ENCODE measurements at places on chromosomes 16 and 17.

DNA sequence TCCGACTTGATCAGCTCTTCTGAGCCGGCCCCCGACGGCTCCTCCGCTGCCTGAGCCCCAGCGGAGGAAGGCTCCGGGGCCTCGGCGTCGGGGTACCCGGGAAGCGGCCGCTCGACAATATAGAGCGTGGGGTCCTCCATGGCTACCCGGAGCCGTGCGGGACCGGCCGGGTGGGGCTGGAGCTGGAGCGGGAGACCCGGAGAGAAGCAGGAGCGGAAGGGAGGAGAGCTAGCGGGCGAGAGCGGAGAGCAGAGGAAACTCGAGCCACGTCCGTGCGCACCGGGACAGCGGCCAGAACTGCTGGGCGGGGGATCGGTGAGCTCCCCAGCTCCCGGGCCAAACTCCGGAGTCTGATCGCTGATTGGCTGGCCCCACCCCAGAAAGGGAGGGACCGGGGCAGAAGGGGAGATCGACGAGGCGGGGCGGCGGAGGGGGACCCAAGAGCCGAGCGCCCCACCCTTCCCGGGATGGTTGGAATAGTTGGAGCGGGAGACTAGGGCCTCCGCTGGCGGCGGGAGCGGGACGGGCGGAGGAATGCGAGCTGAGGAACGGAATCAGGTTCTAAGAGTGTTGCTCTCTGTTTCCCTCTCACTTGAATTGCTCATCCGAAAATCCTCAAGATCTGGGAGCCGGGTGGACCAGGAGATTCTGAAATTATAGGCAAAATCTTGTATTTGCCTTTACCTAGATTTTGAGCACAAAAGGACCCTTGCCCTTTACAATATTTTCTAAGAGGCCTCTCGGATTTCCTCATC lies at the start of gene CAVIN1:
Gene CAVIN1 (minus strand): TSS at position 299 of the 755 bp plus-strand sequence. CDS start 159 bp downstream, at position 140.
- peak; percentile 95 for DNase-seq

GRCh38 chr17:8287651-8288335 lies 677 bp upstream of the RANGRF start:
- no peak for DNase-seq

DNA sequence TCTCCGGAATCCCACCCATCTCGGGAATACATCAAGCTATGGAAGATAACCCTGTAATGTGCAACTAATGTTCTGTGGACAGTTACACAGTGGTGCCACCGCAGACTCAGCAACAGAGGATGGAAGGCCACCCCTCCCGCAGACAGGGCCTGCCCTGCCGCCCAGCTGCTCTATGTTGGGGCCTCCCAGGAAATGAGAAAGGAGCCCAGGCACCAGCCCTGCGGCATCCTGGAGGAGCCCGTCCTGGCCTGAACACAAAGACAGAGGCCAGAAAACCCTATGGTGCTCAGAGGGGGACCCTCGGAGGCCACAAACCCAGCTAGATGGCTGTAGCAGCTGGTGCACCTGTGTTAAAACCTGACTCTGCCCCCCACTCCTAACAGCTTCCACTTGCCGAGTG lies 216.1 kb upstream of the RPL38 start:
- no peak for DNase-seq

- DNase-seq, result peak; percentile 64
Measured at GRCh38 chr16:80260906-80261311, 279.9 kb upstream of the DYNLRB2 start.

- DNase-seq, result no peak
Measured at GRCh38 chr16:70724146-70725023, 38.5 kb upstream of the MTSS2 start.

DNA sequence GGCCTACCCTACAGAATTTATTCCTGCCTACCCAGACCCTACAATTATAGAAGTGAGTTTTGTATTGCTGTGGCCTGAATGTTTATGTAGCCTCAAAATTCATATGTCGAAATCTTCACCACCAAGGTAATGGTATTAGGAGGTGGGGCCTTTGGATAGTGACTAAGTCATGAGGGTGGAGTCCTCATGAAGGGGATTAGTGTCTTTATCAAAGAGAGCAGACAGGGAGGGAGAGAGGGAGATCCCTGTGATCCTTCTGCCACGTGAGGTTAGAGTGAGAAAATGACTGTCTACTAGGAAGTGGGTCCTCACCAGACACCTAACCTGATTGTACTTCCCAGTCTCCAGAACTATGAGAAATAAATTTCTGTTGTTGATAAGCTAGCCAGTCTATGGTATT lies 981 bp upstream of the DUXB start:
- peak; percentile 7 for DNase-seq

DNA sequence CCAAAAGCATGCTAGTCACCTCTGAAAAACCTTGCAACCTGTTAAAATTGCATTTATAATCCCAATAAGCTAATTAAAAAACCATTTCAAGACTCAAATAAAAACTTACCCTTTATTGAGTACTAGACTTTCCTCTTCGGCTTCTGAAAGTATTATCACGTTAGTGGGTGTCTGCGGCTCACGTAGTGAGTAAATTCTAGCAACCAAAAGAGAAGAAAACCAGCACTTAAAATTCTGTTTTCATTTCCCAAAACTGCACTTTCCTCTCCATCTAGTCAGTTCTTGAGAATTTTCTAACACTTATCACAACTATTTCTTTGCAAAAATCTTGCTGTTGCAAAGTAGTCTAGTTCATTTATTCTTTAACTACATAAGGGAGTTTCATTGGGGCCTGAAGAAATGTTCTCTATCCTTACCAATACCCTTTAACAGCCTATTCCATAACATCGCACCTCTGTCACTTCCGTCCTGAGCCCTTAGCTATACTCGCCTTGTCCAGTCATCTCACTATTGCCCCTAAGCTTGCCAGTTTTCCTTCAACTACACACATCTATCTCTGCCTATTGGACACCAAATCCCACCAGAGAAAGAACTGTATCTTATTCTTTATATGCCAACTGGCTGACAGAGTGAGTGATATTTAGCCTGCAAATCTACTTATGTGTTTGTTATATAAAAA lies 8.7 kb downstream of the NUP88 start:
- DNase-seq, result no peak

DNA sequence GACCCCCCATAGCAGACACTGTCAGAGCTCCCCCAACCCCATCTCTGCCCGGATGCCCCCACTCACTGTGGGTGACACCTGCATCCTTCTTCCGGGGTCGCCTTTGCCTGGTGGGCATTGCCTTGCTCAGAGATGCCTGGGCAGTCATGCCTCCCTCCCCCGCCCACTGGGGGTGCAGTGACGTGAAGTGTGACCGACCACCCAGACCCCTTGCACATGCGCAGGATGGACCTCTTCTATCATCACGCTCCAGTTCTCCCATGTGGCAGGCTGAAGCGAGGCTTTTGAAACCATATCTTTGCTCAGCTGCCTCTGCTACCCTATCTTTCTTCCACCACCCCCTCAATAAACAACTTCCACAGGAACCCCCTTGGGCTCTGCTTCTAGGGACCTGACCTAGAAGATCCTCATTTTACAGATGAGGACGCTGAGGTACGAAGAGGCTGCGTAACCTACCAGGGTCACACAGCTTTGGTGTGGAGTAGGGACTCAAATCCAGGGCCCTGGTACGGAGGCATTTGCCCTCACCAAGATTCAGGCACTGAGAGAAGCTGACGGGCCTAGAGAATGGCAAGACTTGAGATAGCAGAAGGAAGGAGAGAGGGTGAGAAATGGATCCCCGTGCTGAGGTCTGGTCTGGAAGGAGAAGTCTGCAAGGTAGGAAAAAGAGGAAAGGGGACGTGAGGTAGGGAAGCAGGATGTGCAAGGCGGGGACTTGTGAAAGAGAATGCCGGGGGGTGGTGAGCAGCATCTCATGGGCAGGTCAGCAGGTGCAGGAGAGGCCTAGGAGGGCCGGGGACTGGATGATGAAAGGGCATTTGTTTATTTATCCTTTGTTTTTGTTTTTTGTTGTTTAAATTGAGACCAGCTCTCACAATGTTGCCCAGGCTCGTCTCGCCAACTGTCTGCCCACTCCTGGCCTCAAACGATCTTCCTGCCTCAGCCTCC lies 14.4 kb downstream of the NLRC5 start:
- DNase-seq, result no peak

- DNase-seq, result no peak
Measured at GRCh38 chr17:2701996-2702741, 9.4 kb downstream of the CLUH start.

GRCh38 chr16:12260647-12261262 lies 284.2 kb downstream of the SNX29 start:
- DNase-seq, result peak; percentile 70

- no peak for DNase-seq
Measured at GRCh38 chr16:4648917-4649316, 24.3 kb downstream of the MGRN1 start.

DNA sequence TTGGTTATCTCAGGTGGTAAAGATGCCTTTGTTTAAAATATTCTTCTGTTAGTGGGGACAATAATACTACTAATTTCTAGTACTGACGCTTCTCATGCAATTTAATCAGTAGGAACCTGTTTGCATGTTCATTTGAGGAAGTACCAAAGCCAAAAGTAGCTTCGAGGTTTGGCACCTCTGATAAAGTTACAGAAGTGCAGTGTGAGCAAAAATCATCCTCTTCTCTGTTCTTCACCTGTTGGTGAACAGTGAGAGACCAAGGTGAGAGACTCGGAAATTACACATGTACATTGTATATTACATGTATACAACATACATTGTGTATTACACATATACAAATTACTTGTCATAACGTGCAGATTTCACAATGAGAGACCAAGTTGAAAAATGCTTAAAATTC lies 404.6 kb downstream of the MAF start:
- no peak for DNase-seq

DNA sequence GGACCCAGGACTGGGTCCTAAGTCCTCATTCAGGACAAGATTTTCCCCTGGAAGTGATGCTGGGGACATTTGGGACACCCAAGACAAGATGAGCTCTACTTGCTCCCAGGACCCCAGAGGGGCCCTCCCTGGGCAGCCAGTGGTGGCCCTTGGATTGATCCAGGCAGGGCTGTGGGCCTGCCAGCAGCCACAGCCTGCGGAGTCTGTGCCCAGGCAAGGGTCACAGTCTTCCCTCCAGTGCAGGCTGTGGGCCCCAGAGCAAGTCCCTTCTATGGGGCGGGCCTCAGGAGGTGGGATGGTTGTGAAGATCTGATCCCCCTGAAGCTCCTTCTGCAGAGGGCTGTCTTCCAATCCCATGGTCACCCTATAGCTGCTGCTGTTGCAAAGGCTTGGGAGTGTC lies 12.6 kb downstream of the CA7 start:
- no peak for DNase-seq

DNA sequence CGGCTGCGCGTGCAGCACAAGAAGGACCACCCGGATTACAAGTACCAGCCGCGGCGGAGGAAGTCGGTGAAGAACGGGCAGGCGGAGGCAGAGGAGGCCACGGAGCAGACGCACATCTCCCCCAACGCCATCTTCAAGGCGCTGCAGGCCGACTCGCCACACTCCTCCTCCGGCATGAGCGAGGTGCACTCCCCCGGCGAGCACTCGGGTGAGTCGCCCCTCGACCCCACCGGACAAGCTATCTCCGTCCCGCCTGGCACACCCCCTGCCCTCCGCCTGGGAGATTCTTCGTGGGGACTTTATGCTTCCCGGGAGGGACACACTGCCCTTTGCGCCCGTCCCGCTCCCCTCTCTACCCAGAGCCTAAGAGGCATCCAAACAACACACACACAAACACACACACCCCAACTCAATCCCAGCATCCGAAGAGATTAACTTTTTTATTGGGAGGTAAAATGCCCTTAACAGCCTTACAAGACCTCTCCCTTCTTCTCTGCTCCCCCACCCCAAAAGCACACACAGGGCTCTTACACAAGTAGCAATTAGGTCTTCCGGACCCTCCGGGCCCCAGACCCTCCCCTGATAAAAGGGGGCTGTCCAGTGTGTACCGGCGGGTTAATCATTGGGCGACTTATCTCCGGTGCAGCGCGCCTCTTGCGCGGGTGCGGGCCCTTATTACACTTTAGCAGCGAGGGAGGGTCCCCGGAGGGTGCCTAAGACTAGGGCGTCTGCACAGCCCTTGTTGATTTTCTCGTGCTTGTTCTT lies 2.1 kb downstream of the SOX9 start:
- peak; percentile 82 for DNase-seq

- no peak for DNase-seq
Measured at GRCh38 chr17:39618956-39619785, 7.6 kb upstream of the PPP1R1B start.

GRCh38 chr16:22330326-22330725 lies 33.1 kb downstream of the POLR3E start:
- no peak for DNase-seq

GRCh38 chr17:64017381-64017980 lies 3.0 kb downstream of the ICAM2 start:
- DNase-seq, result no peak

GRCh38 chr16:77540646-77541045 lies 105.8 kb upstream of the ADAMTS18 start:
- no peak for DNase-seq

DNA sequence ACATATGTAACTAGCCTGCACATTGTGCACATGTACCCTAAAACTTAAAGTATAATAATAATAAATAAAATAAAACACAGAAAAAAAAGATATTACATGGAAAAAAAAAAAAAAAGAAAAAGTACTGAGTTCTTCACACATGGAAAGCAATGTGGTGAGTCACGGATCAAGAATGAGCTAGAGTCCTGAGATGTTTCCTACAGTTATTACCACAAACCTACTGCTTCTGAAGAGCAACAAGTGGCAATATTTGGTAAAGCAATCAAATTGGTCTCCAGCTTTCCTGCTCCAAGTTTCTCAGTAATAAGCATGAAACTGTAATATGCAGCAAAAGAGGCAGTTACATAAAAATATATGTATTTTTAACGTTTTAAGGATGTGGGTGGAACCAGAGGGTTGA lies 223.3 kb upstream of the SALL1 start:
- no peak for DNase-seq

- DNase-seq, result peak; percentile 45
Measured at GRCh38 chr17:58316260-58316960, 12.2 kb downstream of the TSPOAP1 start.
